CD14-positive monocyte (primary cell): ENCODE measurements at places on chromosomes 6 and 20.
A peak's percentile ranks its signal among the peaks of the same experiment; 100 is the strongest.

GRCh38 chr6:143026696-143027449, 33.8 kb upstream of the AIG1 start:
- no peak overlapping the region for H3K27ac ChIP-seq
- peak; percentile 47 for DNase-seq
- H3K36me3 ChIP-seq = no peaks in the 10 kb centered on the region
- no peaks in the 10 kb centered on the region for H3K4me1 ChIP-seq

DNA sequence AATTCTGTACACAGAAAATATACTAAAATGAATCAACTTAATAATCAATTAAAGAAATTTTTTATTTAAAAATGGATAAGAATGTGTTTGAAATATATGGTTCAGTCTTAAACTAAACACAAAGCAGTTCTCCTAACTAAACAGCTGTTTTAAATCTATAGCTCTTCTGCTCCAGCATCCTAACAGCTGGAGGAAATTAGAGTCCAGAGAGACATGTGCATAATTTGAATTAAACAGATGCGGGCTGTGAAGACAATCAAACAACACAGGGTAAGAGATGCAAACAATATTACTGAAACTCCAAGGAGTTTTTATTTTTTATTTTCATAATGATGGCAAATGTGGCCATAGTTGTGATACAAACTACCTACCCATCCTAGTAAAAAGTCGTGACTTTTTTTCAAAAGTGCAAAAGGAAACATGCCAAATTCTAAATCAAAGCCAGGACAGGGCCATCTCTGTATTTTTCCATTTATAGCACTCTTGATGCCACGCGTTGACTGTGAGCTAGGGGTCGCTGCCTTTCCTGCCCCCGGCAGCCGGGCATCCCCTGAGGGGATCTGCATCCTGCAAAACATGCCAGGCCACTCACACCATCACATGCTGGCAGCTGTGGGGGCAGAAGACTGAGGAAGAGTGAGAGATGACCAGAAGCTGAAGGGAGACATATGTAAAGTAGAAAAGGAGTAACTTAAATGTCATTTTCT, 310.6 kb downstream of the PRKN start:
- no peaks in the 10 kb centered on the region for H3K27me3 ChIP-seq
- no peak overlapping the region for H3K27ac ChIP-seq
- H3K36me3 ChIP-seq = no peaks in the 10 kb centered on the region
- no peaks in the 10 kb centered on the region for H3K4me1 ChIP-seq
- DNase-seq = no peak
- no peak overlapping the region for H3K4me3 ChIP-seq

DNA sequence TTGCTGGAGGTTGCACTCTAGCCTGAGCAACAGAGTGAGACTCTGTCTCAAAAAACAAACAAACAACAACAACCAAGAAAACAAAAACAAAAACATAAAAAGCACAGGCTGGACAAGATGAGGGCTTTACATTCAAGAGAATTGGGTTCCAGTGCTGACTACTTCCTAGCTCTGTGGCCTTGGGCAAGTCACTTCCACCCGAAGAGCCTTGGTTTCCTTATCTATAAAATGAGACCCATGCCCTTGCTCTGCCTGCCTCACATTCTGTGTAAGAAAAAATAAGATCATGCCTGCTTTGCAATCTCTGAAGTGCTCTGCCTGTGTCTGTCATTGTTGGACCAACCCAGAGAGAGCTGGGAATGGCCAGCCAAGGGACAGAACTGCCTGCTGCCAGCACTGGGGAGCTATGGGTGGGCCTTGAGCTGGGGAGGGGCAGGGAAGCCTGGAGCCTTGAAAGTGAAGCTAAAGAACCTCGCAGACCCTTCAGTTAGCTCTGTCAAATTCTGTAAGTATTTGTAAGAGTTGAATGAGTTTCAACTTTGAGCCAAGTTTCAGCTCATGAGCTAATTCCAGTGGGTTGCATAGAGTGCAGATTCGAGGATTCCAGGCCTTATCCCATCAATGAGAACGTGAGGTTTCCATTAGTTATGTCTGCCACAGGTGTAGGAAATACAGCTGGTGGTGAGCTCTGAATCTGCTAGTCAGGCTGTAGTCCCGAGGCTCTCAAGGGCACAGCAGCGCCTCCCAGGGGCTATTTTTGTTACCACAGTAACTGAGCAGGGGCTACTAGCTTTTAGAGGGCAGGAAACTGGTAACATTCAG, 93.2 kb downstream of the DLGAP4 start:
- no peaks in the 10 kb centered on the region for H3K27me3 ChIP-seq
- no peak for DNase-seq
- no peak overlapping the region for H3K27ac ChIP-seq
- no peak overlapping the region for H3K4me3 ChIP-seq

- no peak overlapping the region for H3K27ac ChIP-seq
- peaks cover 16% of the 10 kb centered on the region for H3K4me1 ChIP-seq
- no peaks in the 10 kb centered on the region for H3K27me3 ChIP-seq
Observed at GRCh38 chr6:56851074-56851473, 103.8 kb upstream of the BEND6 start.

GRCh38 chr6:42989923-42990322, 5.6 kb downstream of the PPP2R5D start:
- DNase-seq = no peak
- H3K27ac ChIP-seq = no peak overlapping the region
- no peak overlapping the region for H3K4me3 ChIP-seq
- peaks cover 12% of the 10 kb centered on the region for H3K4me1 ChIP-seq
- no peaks in the 10 kb centered on the region for H3K27me3 ChIP-seq

DNA sequence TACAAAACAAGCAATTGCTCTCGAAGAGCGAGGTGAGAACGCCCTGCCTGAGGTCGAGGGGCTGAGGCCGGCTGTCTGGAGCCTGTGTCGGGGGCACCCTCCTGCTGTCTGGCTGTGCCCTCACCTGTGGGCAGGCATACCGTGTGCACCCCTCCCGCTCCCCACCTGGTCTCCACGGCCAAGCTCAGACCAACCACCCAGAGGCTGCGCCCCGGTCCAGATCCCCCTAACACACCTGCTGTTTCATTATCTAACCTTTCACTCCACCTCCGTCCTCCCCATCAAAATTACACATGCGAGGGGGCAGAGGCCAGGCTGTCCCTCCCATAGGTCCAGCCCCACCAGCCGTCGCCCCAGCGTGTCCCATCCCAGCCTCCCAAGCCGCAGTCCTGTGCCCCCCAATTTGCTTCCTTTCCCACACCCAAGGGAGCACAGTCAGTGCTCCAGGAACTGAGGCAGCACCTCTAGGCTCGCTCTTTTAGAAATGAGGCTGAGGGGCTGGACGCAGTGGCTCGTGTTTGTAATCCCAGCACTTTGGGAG, 35.2 kb downstream of the NTSR1 start:
- no peaks in the 10 kb centered on the region for H3K27me3 ChIP-seq
- no peak for DNase-seq
- H3K4me1 ChIP-seq = peaks cover 39% of the 10 kb centered on the region

- no peak overlapping the region for H3K27ac ChIP-seq
- H3K4me3 ChIP-seq = no peak overlapping the region
- no peaks in the 10 kb centered on the region for H3K36me3 ChIP-seq
- DNase-seq = no peak
- peaks cover 29% of the 10 kb centered on the region for H3K4me1 ChIP-seq
Observed at GRCh38 chr6:12335717-12336116, 45.6 kb downstream of the EDN1 start.

DNA sequence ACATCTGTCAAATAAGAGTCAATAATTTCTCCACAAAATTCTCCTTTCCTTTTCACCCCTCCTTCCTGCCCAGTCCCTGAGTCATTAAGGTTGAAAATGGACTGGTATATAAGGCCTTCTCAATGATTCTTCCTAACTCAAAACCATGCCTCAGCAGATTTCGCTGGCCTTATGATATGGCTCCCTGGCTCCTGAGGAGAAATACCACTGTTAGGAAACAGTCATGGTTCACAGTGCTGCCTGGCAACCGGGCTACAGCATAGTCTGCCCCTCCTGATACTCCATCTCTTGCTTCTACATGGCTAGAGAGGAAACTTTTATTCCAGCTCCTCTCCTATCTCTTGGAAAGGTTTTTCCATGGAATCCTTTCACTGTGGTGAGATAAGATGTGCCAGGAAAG, 4.7 kb downstream of the UBE2J1 start:
- no peak overlapping the region for H3K27ac ChIP-seq
- no peak for DNase-seq
- H3K4me1 ChIP-seq = peaks cover 32% of the 10 kb centered on the region
- H3K36me3 ChIP-seq = peaks cover 12% of the 10 kb centered on the region
- H3K4me3 ChIP-seq = no peak overlapping the region
- no peaks in the 10 kb centered on the region for H3K27me3 ChIP-seq
